ENCODE measurements at places on chromosomes 3 and 15.

DNA sequence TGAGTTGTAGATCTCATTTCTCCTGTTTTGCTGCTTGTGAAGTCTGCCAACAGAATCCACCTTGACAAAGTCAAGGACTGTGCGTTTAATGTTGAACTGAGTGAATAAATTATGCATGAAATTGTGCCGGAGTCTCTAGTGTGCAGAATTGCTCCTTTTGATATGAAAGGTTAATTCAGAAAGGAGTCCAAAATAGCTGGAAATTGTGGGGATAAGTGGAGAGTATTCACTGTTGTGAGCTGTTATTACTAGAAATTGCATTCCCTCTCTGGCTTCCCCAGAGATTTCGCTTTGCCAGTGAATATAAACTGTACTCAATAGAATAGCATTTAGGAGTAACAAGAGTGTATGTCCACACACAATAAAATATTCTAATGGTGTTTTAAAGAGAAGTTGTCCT lies 43.1 kb downstream of the SAMMSON start:
- no peak for DNase-seq

- no peak for DNase-seq
These were observed 229.0 kb upstream of the TBL1XR1 start for GRCh38 chr3:177426106-177426877.

- peak; percentile 42 for DNase-seq
These were observed 130.6 kb upstream of the FHIT start for GRCh38 chr3:61381745-61382392.

DNA sequence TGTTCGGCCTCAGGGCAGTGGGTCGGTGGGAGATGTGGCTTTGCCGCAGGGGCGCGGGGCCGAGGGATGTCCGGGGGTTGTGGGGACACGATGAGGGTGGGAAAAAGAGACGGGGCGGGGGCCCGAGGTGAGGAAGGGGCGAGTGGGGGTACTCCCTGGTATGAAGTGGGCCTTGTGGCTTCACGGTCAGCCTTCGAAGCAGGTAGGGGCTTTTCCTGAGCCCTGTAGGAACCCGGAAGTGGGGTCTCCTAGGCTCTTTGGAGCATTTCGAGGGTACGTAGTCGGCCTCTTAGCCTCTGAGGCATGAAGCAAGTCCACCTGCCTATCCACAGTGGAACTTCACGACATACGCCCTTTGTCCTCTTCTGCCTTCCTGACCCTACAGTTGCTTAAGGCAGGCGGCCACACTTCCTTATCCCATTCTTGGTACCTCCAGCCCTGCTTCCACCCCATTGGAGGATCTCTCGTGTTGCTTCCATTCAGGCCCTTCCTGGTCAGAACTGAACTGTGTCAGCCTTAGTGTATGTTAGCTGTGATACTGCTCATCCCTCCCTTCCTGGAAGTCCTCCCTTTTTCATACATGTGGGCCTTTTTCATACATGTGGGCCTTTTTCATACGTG lies 389 bp downstream of the ARPC4 start:
- DNase-seq = peak; percentile 37

DNA sequence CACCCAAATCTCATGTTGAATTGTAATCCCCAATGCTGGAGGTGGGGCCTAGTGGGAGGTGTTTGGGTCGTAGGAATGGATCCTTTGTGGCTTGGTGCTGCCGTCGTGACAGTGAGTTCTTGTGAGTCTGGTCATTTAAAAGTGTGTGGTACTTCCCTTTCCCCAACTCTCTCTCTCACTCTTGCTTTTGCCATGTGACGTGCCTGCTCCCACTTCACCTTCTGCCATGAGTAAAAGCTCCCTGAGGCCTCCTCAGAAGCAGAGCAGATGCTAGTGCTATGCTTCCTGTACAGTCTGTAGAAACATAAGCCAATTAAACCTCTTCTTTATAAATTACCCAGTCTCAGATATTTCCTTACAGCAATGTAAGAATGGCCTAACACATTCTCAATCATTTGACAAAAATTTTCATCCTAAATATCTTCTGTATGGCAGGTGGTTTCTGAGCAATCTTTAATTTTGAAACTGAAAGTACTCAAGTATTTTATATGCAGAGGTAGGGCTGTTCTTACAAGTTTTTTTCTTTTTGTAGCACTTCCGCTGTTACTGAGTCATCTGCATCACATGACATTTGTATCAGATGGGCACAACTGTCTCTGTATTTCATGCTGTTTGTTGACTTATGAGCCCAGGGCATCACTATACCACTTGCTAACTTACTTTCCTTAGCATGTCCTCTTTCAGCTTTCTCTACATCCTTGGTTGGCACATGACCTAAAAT lies 8.8 kb downstream of the RPL39L start:
- DNase-seq = no peak

- peak; percentile 2 for DNase-seq
These were observed 222.0 kb upstream of the MANF start for GRCh38 chr3:51163051-51163450.

DNA sequence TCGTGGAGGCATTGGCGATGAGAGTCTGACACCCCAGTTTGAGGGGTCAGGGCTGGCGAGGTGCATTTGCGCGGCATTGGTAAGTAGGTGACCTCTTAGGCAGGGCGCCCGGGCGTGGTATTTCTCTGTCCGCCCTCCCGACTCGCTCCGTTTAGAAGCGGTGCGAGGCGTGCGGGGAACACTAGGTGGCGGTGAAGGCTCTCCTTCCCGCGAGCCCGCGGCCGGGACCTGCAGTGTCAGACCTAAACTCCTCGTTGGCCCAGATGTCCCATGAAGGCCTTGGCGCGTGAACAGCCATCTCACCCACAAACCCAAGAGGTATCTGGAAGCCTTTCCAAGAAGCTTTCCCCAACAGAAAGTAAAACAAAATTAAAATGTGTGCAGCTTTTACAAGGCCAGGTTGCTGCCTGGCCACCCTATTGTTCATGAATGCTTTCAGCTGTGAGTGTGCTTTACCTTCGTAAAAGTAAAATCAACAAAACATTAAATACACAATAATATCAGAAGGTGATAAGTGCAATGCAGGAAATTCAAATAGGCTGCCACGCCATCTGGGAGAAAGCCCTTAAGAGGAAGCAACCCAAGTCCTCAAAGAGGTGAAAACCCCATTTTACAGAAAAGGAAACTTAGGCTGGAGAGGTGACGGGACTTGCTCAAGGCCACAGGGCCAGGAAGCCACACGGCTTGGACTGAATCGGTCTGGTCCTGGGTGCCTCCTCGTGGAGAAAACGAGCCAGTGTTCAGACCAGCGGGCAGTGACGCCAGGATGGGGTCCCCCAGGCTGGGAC lies 120.3 kb downstream of the ETFA start:
- DNase-seq = peak; percentile 92

DNA sequence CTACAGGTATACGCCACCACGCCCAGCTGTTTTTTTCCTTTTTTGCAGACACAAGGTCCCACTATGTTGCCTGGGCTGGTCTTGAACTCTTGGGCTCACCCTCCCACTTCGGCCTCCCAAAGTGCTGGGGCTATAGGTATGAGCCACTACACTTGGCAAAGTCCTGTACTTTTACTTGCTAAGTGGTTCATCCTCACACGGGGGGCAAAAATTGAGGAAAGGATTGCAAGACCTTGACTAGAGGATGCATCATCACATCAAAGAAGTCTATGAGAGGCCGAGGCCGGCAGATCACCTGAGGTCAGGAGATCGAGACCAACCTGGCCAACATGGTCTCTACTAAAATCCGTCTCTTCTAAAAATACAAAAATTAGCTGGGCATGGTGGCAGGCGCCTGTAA lies 116.5 kb upstream of the FAM174B start:
- no peak for DNase-seq

GRCh38 chr3:14042680-14043079 lies 82.0 kb downstream of the CHCHD4 start:
- no peak for DNase-seq

GRCh38 chr3:10467904-10468612 lies 37.3 kb downstream of the ATP2B2 start:
- no peak for DNase-seq

GRCh38 chr15:51288143-51289065 lies 50.0 kb downstream of the CYP19A1 start:
- DNase-seq = no peak

GRCh38 chr3:63768386-63768785 lies 50.7 kb upstream of the C3orf49 start:
- DNase-seq = no peak

GRCh38 chr15:70545526-70545925 lies 217.8 kb downstream of the UACA start:
- no peak for DNase-seq

DNA sequence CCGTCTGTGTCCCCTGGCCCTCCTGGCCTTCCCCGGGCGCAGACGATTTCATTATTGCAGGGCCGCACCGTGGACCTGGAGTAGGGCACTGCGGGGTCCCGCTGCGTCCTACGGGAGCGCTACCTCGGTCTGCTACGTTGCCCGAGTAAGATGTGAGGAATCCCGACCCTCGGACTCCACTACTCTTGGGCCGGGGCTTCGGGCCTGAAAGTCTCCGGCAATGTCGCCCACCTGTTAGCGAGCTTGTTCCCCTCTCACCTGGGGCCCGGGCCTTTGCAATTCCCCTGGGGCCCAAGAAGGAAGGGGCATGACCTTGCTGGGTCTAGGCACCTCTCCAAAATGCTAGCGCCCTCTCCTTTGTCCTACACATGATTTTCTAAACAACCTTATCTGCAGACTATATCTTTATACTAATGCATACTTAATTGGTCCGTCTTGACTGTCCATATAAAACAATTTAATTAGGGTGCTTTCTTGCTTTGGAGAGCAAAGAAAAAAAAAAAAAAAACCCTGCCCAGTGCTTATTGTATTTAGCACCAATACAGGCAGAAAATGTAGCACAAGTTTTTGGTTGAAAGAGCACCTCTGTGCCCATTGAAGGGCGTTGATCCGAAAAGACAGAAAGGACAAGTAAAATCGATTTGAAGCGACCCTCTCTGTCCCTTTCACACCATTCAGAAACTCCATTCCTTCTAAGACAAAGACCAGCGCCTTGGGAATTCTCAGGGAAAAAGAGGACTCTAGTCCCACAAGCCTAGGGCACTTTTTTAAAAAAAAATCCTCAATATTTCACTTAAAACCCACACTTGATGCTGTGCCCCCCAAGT lies 7.0 kb upstream of the NR2F2 start:
- DNase-seq = peak; percentile 86

GRCh38 chr3:79810581-79810980 lies 42.8 kb upstream of the ROBO1 start:
- no peak for DNase-seq

DNA sequence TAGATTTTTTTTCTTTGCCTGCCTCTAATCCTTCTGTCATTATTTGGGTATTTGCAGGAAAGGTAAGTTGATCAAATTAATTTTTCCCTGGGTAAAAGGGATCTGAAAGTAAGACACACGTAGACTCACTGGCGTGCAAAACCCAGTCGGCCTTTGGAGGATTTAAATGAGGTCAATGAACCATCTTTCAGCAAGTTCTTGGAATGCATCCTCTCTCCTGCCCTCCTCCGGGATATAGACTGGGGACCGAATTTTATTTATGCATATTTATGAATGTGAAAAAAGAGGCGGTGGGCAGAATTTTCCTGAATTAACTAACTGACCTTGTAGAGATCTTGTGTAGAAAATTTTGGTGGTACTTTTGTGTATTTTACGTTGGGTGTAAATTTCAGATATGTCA lies 2.2 kb downstream of the CADM2 start:
- peak; percentile 16 for DNase-seq

DNA sequence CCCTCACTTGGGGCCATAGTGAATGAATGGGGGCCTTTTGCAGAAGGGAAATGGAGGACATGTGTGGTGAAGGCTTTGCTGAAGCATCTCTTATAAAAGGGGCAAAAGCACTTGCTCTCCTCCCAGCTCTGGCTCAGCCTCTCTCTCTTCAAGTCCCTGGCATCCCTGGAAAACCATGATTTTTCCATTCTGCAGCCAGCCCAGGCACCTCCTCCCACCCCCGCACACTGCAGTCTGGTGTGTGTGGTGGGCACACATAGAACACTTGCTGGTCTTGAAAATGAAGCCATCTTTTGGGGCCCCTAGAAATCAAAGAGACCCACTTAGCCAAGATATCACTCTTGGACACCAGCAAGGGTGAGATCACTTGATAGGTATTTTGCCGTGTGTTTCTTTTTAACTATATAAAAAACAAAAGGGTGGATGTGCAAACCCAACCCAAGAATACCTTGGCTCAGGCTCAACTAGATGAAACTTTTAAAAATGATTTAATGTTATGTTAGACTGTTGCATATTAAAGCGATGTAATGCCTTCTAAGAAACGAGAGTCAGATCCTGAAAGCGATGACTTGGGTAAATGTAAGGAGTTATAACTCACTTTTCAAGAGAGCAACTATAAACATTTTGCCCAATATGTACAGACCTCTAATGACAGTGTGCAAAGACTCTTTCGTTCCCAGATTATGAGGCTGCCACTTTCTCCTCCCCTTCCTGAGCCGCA lies 16.4 kb upstream of the ALDH1A3 start:
- DNase-seq = no peak

DNA sequence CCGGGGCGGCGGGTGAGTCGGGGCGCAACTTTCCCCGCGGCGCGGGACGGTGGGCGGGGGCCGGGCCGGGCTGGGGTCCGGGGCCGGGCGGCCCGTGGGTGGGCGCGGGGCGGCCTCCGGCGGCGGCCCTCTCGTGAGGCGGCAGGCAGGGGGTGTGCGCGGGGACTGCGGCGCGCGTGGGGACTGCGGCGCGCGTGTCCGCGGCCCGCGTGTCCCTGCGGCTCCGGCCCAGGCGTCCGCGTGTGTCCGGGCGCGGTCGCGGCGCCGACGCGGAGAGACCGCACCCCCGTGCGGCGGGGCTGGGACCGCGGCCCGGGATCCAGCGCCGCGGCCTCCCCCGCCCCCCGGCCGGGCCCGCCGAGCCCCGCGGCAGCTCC lies 349 bp downstream of the PLXNA1 start:
- DNase-seq = no peak

DNA sequence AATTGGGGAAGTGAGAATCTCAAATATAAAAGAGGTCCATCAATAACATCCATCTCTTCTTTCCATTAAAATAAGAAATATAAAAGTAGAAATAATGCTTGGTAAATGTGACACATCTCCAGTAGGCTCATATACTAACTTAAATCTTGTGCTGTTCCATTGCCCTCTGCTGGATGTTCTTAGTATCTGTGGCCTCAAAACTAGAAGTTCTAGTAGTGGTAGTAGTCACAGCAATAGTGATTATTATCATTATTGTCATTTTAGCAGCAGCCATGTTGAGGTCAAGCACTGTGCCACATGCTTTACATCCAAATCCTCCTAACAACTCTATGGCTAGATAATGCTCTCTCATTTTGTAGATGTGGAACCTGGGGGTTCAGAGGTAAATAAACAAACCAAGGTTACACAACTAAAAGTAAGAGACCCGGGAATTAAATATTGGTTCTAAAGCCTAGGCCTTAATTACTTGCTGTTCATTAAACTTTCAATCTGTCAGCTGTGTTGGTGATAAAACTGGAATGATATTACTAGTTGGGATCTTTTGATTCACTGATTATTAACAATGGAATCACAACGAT lies 20.2 kb upstream of the BTLA start:
- peak; percentile 69 for DNase-seq

DNA sequence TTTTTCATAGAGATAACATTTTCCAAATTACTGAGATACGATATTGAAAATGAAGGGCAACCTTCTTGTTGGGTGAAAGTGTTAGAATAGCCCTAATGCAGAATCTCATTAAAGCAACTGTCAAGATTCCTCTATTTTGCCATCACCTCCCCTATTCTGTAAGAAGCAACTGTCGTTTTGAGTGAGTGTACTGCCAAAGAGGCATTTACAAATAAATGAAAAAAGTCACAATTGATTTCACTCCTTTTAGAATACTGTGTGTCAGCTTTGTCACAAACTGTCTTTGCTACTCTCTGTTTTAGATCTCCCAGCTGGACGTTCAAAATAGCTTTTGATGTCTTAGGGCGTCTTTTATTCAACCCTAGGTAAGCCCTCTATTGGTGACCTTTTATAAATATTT lies 322.8 kb upstream of the NAALADL2 start:
- DNase-seq = peak; percentile 11

- no peak for DNase-seq
These were observed 71.8 kb downstream of the CHDH start for GRCh38 chr3:53774414-53774813.

Data from neural progenitor cell (in vitro differentiated cells).